ENCODE measurements at places on chromosomes 7 and 10.

DNA sequence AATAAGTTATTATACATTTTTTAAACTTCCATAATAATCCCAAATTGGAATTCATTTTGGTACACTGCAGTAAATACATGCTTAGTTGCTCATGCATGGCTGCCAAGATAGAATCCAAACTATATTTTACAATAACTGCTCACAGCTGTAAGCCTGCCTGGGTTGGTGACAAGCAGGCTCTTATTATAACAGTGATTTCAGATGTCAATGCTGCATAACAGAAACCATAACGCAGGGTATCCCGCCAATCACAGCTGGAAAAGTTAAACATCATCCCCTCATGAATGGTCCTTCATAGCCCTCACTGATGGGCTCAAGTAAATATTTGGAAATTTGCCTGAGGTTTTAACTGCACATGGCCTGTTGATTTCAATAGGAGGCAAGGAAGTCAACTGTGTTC is 149.8 kb downstream of the AMPH start:
- DNase-seq = no peak

GRCh38 chr10:104809288-104810090 is 168.4 kb downstream of the SORCS3 start:
- no peak for DNase-seq

DNA sequence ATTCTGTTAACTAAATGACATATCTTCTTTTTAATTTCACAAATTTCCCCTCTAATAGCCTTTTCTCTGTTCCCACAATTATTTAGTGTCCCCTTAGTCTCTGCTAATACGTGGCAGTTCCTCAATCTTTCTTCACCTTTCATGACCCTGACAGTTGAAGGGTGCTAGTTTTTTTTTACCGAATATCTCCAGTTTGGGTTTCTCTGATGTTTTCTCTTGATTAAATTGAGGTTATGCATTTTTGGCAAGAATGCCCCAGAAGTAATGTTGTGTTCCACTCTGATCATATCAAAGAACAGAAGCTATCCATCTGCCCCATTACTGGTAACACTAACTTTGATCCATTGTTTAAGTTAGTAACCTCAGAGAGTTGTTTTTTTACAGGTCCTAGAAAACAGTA is 133.6 kb upstream of the ASAH2 start:
- no peak for DNase-seq

- DNase-seq = no peak
These were observed 80.8 kb upstream of the PLXNA4 start for GRCh38 chr7:132656846-132657776.

- no peak for DNase-seq
These were observed 78.5 kb downstream of the GRID1 start for GRCh38 chr10:86287966-86288579.

GRCh38 chr10:48316236-48316635 is 9.8 kb downstream of the MAPK8 start:
- DNase-seq = no peak

DNA sequence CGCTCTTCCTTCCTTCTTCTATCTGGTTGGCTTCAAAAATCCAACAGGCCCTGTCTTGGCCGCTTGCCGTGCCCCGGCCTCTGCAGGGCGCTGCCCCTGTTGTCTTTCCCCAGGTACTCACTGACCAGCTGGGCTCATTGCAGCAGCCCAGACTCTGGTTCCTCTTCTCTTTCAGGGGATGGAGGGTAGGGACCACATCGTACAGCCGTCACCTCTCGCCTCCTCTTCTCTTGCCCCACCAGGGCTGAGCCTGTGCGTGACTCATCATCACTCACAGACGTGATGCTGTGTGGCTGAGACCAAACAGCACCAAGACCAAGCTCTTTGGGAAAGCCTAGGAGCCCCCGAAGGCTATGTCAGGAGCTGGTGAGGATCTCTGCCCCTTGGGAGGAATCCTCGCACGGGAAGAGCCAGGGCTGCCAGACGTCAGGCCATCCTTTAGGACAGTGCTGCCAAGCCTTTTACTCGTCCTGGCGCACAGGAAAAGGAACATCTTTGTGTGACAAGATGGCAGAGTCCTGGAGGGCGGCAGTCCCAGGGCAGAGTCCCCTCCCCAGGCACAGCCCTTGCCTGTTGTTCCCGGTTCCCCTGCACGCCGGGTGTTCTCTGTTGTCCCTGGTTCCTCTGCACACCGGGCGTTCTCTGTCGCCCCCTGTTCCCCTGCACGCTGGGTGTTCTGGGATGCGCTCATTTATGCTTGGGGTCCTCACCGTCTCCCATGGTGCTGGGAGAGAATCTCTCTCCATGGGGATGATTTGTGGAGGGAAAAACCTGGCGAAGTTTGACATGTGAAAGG is 188.5 kb upstream of the SHH start:
- no peak for DNase-seq

All from activated naive CD4-positive, alpha-beta T cell treated with anti-CD3 and anti-CD28 coated beads, Interleukin-2, amount 50 U/mL, for 16 hours (primary cell).